ENCODE measurements at places on chromosomes 2 and 18. TPM values are rescaled to one million over a fixed set of nuclear protein-coding genes. Genes with fewer than 3 reads are reported as not detected.

DNA sequence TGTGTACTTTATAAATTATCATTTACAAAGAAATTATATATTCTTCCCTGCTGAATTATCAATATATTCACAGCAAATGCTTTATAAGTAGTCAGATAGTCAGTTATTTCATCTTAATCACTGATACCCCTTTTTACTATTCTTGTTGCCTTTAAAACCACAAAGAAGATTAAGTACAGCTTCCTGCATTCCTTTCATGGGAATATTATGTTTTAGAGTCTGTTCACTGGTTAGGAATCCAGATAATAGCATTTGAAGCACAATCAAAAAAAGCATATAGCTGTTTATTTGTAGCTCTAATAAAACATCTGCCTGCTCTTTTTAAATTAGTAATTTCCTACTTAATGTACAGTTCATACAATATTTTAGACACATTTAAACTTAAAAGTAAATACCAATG lies 508.9 kb downstream of the FBXO15 start:
- H3K27me3 ChIP-seq, result no peaks in the 10 kb centered on the region
- peaks cover 9% of the 10 kb centered on the region for H3K4me1 ChIP-seq
- no peaks in the 10 kb centered on the region for H3K36me3 ChIP-seq

- no peak for DNase-seq
- H3K27me3 ChIP-seq, result peaks cover 66% of the 10 kb centered on the region
- no peak overlapping the region for H3K4me3 ChIP-seq
- H3K36me3 ChIP-seq, result no peaks in the 10 kb centered on the region
- no peak overlapping the region for H3K27ac ChIP-seq
- no peaks in the 10 kb centered on the region for H3K4me1 ChIP-seq
Measured at GRCh38 chr2:2825516-2826208, 494.6 kb upstream of the MYT1L start.

- no peaks in the 10 kb centered on the region for H3K36me3 ChIP-seq
- H3K27me3 ChIP-seq, result no peaks in the 10 kb centered on the region
- peak overlapping the region; percentile 95 for H3K27ac ChIP-seq
- H3K4me3 ChIP-seq, result peak overlapping the region; percentile 65
- peaks cover 48% of the 10 kb centered on the region for H3K4me1 ChIP-seq
Measured at GRCh38 chr2:156436497-156437085, 412 bp downstream of the GPD2 start.

The DCDC2C gene
- not detected for total RNA-seq

- H3K27ac ChIP-seq, result no peak overlapping the region
- no peaks in the 10 kb centered on the region for H3K27me3 ChIP-seq
- no peak overlapping the region for H3K4me3 ChIP-seq
Measured at GRCh38 chr2:134865067-134865787, 26.8 kb downstream of the ACMSD start.

DNA sequence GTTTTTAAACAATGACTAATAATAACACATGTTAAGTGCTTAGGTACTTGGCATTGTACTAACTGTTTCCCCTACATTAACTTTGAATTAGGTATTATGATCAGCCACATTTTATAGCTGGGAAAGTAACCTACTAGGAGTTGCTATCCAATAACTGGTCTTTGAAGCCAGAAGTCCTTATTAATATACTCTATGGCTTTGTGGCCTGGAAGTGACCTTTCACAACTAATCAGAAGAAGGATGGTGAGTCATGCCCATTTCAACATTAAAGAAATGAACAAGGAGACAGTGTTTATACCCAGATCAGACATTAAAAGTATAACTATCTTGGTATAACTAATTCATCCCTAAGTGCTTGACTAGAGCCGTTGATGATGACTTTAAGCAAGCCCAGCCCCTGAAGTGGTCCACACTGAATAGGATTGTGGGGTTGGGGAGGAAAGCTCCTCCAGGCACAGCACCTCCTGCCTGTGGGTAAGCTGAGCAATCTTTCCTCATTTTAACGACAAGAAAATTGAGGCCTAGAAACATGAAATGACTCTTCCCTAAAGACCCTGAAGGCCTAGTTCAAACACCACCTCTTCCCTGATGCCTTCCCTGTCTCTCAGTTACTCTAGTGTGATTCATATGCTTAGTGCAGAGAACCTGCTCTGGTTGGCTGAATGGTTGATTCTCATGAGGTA lies 71.6 kb upstream of the RFX8 start:
- H3K36me3 ChIP-seq, result no peaks in the 10 kb centered on the region
- no peak overlapping the region for H3K4me3 ChIP-seq
- DNase-seq, result no peak
- H3K27ac ChIP-seq, result peak overlapping the region; percentile 75
- H3K27me3 ChIP-seq, result no peaks in the 10 kb centered on the region

GRCh38 chr18:35153609-35154272 lies 87.1 kb upstream of the ZNF397 start:
- no peak for DNase-seq
- no peaks in the 10 kb centered on the region for H3K36me3 ChIP-seq
- no peaks in the 10 kb centered on the region for H3K4me1 ChIP-seq
- no peak overlapping the region for H3K4me3 ChIP-seq
- H3K27me3 ChIP-seq, result no peaks in the 10 kb centered on the region
- H3K27ac ChIP-seq, result no peak overlapping the region

DNA sequence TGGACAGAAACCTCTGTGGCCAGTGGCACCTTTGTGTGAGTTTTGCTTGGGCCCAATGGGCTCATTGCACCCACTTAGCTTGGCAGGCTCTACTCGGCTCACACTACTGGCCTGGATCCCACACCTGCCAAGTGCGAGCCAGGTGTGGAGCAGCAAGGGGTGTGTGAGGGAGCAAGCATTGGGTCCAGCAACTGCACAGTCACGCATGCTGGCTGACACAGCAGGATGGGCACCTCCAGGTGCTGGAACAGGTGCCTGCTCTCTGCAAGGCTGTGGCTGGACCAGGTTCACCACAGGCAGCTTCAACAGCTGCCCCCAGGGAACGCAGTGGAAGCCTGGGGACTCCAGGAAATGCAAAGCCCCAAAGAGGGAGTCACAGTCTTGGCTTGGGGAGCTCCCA lies 94.2 kb downstream of the DOK6 start:
- H3K4me3 ChIP-seq, result no peak overlapping the region
- DNase-seq, result no peak
- H3K27me3 ChIP-seq, result no peaks in the 10 kb centered on the region
- H3K27ac ChIP-seq, result no peak overlapping the region
- H3K36me3 ChIP-seq, result no peaks in the 10 kb centered on the region
- no peaks in the 10 kb centered on the region for H3K4me1 ChIP-seq

- no peak overlapping the region for H3K27ac ChIP-seq
- DNase-seq, result no peak
- no peak overlapping the region for H3K4me3 ChIP-seq
- H3K27me3 ChIP-seq, result no peaks in the 10 kb centered on the region
Measured at GRCh38 chr2:168740360-168740759, 62.1 kb upstream of the NOSTRIN start.

- H3K27me3 ChIP-seq, result no peaks in the 10 kb centered on the region
- H3K4me3 ChIP-seq, result no peak overlapping the region
- H3K27ac ChIP-seq, result no peak overlapping the region
- peaks cover 8% of the 10 kb centered on the region for H3K4me1 ChIP-seq
- H3K36me3 ChIP-seq, result no peaks in the 10 kb centered on the region
- no peak for DNase-seq
Measured at GRCh38 chr2:143473820-143474219, 344.6 kb downstream of the ARHGAP15 start.

DNA sequence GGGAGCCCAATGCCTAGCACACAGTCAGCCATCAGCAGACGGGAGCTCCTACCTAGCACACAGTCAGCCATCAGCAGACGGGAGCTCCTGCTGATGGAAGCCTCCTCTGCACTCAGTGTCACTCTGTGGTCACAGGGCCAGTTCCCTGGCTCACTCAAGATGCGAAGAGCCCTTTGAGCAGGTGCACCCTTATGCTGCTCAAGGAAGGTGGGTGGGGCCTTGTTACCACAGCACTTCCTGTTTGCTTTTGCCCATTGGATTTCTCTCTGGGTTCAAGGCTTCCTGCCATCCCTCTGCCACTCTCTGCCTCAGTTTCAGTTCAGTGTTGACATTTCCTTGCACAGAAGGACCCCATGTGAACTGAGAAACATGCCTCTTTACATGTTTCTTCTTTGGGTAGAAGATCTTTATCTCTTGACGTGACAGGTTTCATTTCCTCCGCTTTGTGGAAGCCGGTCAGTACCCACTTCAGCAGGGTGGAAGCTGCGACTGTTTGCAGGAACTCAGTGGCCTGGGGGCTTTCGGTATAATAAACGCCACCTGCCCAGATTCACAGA lies 11.6 kb downstream of the TRIB2 start:
- no peaks in the 10 kb centered on the region for H3K27me3 ChIP-seq
- H3K27ac ChIP-seq, result no peak overlapping the region
- H3K36me3 ChIP-seq, result peaks cover 90% of the 10 kb centered on the region
- peaks cover 6% of the 10 kb centered on the region for H3K4me1 ChIP-seq
- DNase-seq, result no peak

- H3K36me3 ChIP-seq, result no peaks in the 10 kb centered on the region
- no peak overlapping the region for H3K4me3 ChIP-seq
- peak overlapping the region; percentile 98 for H3K27ac ChIP-seq
- H3K27me3 ChIP-seq, result no peaks in the 10 kb centered on the region
- peaks cover 55% of the 10 kb centered on the region for H3K4me1 ChIP-seq
Measured at GRCh38 chr2:101520246-101520645, 45.3 kb upstream of the RFX8 start.

The EPHA4 gene
- total RNA-seq, result 21.3 TPM

- H3K36me3 ChIP-seq, result peaks cover 67% of the 10 kb centered on the region
- H3K4me1 ChIP-seq, result peaks cover 69% of the 10 kb centered on the region
- no peak for DNase-seq
- H3K27ac ChIP-seq, result peak overlapping the region; percentile 95
Measured at GRCh38 chr2:208250388-208250787, 4.5 kb downstream of the IDH1 start.

- DNase-seq, result peak; percentile 87
- H3K4me3 ChIP-seq, result no peak overlapping the region
- H3K27me3 ChIP-seq, result no peaks in the 10 kb centered on the region
- no peaks in the 10 kb centered on the region for H3K36me3 ChIP-seq
- H3K4me1 ChIP-seq, result peaks cover 26% of the 10 kb centered on the region
Measured at GRCh38 chr2:27809761-27810241, 38.3 kb downstream of the MRPL33 start.

The HADHB gene
- total RNA-seq, result 73.1 TPM

- H3K27ac ChIP-seq, result no peak overlapping the region
- H3K36me3 ChIP-seq, result no peaks in the 10 kb centered on the region
- peaks cover 66% of the 10 kb centered on the region for H3K4me1 ChIP-seq
Measured at GRCh38 chr2:232235716-232236115, 142.8 kb upstream of the ALPP start.

GRCh38 chr18:53169346-53169745 lies 829.3 kb downstream of the DCC start:
- H3K4me1 ChIP-seq, result no peaks in the 10 kb centered on the region
- no peak overlapping the region for H3K27ac ChIP-seq
- H3K4me3 ChIP-seq, result no peak overlapping the region
- DNase-seq, result no peak
- H3K27me3 ChIP-seq, result no peaks in the 10 kb centered on the region

DNA sequence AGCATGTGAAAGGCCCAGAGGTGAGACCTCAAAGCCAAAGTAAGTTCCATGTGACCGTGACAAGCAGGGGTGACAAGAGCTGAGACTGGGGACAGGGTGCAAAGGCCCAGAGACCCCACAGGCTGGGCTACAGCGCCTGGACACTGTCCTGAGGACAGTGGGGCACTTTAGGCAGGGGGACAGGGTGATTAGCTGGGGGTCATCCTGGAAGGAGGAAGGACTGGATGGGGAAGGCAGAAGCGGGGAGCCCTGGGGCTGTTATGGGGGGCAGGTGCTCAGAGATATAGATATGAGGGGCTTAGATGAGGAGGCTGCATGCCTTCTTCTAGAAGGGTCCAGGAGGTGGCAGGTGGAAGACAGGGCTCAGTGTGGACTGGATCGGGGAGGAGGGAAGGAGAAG lies 31.5 kb downstream of the KIF1A start:
- no peaks in the 10 kb centered on the region for H3K36me3 ChIP-seq
- no peaks in the 10 kb centered on the region for H3K4me1 ChIP-seq
- DNase-seq, result no peak
- peaks cover 97% of the 10 kb centered on the region for H3K27me3 ChIP-seq
- no peak overlapping the region for H3K27ac ChIP-seq

The RABL2A gene
- total RNA-seq, result 27.7 TPM

DNA sequence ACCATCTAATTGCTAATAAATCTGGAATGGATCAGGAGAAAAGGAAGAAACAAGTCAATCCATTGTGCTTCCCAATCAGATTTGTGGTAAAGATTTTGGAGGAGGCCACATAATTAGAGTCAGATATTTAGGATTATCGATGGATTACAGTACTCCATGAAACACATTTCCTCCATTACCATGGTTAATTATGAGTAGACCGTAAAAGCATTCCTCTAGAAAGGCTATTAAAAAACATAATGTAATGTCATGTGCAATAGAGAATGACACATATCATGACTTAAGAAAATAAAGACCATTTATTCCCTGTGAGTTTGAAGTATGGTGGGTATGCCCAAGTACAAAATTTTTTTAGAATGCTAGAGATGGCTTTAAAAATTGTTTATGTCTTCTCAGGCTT lies 96.1 kb downstream of the ITGA4 start:
- H3K4me3 ChIP-seq, result no peak overlapping the region
- no peak for DNase-seq
- H3K27ac ChIP-seq, result no peak overlapping the region
- no peaks in the 10 kb centered on the region for H3K36me3 ChIP-seq
- H3K27me3 ChIP-seq, result no peaks in the 10 kb centered on the region
- peaks cover 10% of the 10 kb centered on the region for H3K4me1 ChIP-seq

DNA sequence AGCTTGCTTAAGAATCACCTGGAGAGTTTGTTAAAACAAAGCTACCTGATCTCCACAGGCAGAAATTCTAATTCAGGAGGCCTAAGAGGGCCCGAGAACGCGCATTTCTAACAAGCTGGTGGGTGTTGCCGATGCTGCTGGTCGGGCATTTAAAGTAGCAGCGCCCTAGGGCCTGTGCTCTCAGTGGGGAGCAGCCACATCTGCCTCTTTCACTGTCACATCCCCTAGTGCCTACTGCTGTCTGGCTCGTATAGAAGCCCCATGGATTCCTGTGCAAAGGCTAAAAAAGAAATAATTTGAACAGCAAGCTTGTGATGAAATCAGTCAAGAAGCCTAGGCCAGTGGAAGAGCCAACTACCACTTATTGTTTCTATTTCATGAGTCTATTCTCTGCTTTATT lies 126.7 kb upstream of the SMIM21 start:
- no peaks in the 10 kb centered on the region for H3K36me3 ChIP-seq
- H3K27ac ChIP-seq, result no peak overlapping the region
- H3K4me3 ChIP-seq, result no peak overlapping the region

DNA sequence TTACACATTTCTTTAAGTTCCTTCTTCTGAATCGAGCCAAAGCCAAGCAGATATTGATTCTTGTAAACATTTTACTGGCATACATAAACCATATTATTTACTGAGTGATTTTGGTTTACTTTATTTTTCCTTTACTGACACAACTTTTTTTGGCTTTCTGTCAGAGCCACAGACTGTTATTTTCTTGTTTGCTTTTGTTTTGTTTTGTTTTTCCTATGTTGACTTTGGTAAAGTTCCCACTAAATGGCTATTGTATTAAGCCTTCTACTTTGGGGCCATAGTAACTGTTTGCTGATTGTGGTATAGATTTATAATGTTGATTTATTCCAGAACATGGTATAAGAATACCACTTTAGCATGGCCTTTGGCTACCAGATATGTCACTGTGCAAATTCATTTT lies 419.4 kb downstream of the DCDC2C start:
- H3K4me1 ChIP-seq, result no peaks in the 10 kb centered on the region
- no peak overlapping the region for H3K27ac ChIP-seq
- no peak for DNase-seq
- no peaks in the 10 kb centered on the region for H3K27me3 ChIP-seq
- H3K36me3 ChIP-seq, result no peaks in the 10 kb centered on the region

The MROH2A gene
- total RNA-seq, result 2.9 TPM

GRCh38 chr2:8255448-8255800 lies 426.4 kb upstream of the ID2 start:
- H3K36me3 ChIP-seq, result no peaks in the 10 kb centered on the region
- H3K4me3 ChIP-seq, result no peak overlapping the region
- H3K27me3 ChIP-seq, result peaks cover 52% of the 10 kb centered on the region
- DNase-seq, result no peak
- H3K4me1 ChIP-seq, result no peaks in the 10 kb centered on the region
